ENCODE measurements at places on chromosomes 1 and 21.
A peak's percentile ranks its signal among the peaks of the same experiment; 100 is the strongest.

DNA sequence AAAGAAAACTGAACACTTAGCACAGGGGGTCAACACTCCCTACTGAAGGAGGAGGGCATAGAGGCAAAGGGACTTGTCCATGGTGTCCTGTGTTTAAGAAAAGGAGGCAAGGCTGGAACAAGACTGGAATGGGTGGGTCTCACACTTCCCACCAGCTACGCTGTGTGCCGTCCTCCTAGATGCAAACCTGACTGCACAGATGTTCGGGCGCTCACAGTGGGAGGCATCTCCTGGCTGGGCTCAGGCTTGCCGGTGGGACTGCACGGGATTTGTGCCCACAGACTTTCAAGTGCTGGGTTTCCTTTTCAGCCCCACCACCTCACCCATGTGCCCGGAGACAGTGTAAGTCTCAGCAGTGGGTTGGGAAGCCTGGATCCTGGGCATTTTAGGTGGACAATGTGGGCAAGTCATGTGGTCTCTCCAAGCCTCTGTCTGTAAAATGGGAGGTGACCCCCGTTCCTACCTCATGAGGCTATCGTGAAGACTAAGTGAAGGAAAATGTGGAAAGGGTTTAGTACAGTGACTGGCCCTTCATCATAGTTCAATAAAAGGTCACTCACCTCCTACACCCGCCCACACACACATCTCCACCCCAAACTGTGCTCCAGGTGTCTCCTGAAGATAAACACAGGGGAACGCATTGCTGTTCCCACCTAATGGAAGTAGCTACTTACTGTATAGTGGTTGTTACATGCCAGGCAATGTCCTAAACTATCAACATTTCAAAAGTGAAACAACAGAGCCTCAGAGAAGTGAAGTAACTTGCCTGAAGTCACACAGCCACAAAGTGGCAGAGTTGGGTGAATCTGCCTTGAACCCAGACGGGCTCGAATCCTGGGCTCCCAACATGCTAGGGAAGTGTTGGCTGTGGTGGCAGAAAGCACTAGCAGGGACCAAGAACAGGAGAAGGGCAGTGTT, 36.0 kb downstream of the ATP1A1 start:
- DNase-seq = peak; percentile 8

DNA sequence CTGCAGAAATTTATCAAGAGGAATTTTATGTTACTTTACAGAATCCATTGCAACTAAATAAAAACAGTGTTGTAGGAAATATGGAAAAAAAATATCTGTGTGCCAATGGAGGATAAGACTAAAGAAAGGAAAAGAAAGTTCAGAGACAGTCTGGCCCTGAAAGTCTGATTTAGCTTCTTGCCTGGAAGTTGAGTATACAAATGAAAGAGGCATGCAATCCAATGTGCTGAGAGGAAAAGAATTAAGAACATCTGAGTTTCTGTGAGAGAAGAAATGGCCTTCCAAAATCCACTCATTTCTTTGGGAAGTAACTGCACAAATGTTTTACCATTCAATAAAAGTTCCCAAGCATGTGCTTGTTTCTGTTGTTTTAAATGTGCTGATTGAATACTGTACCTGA, 65.1 kb downstream of the LHX9 start:
- no peak for DNase-seq

- DNase-seq = no peak
These were observed 19.8 kb downstream of the ATP1A1 start for GRCh38 chr1:116392717-116393404.

- DNase-seq = no peak
These were observed 17.4 kb downstream of the PIK3C2B start for GRCh38 chr1:204477036-204477740.

DNA sequence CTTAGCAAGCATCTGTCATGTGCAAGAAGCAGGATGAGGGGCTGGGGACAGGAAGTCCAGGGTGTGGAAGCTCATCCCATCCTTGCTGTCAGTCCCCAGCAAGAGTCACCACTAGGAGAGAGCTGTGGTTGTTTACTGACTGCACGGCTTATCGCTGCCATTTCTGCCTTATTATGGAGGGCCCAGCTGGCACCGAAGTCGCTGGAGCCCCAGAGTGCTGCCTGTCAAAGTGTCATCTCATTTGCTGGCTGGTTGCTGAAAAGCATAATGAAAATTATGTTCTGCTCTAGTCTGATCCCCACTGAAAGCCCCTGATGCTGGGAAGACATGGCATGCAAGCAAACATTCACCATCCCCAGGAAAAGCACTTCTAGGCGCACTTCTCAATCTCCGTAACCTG, 642.7 kb downstream of the NPHP4 start:
- no peak for DNase-seq

- no peak for DNase-seq
These were observed 11.8 kb upstream of the RNF11 start for GRCh38 chr1:51224255-51224654.

DNA sequence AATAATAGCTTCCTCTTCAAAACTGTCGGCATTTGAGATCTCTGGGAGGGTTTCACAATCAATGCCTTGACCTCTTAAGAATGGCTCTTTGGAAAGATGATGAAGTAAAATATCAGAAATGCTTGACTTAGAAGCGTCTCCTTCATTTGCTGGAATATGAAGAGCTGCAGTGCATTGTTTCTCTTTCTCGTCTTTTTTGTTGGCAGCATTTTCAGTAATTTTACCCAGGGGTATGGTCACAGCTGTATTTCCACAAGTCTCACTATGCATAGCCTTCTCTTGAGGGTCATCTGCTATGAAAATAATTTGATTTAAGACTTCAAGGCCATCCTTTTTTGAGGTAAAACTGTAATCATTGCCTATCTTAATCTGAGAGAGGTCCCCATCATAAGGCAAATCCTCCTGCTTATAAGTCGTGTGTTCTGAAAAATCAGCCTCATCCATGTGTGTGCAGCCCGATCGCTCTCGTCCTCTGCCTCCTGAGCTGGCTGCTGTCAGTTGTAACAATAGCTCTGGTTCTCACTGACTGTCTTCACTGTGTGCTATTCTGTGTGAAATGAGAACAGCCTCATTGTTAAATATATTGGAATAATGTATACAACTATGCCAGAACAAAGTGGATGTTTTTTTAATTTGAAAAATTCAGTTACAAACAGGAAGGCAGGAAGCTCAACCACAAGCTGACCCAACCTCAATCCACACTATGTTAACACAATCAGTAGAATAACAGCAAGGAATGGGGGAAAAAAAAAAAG, 4.5 kb downstream of the AKNAD1 start:
- peak; percentile 37 for DNase-seq

DNA sequence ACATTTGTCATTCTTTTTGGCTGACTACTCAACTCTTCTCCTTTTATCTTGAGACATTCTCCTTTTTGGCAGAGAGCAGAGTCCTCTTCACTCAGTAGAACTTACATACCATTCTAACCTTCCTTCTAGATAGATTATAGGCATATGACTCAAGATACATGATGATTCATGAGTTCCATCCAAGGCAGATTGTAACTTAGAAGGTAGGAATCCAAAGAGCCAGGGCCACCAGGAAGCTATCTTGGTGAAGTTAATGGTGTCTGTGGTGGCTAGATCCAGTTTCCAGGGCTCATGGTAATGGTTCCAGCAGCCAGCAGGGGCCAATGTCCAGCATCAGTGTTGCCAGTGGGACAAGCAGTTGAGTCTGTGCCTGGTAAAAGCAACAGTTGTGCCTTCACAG, 76.1 kb upstream of the KIAA0040 start:
- DNase-seq = no peak

DNA sequence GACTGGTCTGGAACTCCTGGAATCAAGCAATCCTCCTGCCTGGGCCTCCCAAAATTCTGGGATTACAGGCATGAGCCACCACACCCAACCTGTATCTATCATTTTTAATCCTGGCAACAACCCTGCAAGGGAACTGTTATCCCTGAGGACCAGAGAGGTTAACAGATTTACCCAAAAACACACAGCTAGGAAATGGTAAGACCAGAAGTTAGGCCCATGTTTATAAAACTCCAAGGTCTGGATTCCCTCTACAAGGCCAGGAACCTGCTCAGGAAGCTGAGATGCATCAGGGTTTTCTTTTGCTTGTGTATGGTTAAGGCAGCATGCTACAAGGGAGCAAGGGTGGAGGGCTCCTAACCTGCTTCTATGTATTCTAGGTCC, 17.8 kb upstream of the TTC39A start:
- no peak for DNase-seq

GRCh38 chr1:62724430-62724829, 36.2 kb upstream of the DOCK7 start:
- DNase-seq = no peak

All from inflammatory macrophage treated with lipopolysaccharide for 4 hours (primary cell).